ENCODE measurements at places on chromosomes 5 and 9.
A peak's percentile ranks its signal among the peaks of the same experiment; 100 is the strongest.

- DNase-seq: no peak
These were observed 16.7 kb upstream of the ZNF462 start for GRCh38 chr9:106846307-106846706.

DNA sequence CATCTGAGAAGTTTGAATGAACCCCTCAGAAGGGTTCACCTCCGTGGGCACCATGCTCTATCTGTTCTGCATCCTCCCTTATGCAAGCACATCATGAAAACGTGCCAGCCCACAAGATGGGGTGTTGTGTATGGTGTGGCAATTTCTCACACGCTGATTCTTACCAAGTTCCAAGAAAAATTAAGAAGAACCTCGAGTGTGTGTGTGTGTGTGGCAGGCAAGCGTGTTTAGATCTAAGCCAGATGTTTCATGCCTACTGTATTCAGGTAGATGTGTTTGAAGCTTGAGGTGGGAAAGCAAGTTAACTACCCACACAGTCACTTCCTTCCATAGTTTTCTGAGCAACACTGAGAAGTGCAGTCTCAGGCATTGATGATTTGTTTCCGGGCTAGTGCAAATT, 77.7 kb upstream of the GNA14 start:
- DNase-seq: no peak

DNA sequence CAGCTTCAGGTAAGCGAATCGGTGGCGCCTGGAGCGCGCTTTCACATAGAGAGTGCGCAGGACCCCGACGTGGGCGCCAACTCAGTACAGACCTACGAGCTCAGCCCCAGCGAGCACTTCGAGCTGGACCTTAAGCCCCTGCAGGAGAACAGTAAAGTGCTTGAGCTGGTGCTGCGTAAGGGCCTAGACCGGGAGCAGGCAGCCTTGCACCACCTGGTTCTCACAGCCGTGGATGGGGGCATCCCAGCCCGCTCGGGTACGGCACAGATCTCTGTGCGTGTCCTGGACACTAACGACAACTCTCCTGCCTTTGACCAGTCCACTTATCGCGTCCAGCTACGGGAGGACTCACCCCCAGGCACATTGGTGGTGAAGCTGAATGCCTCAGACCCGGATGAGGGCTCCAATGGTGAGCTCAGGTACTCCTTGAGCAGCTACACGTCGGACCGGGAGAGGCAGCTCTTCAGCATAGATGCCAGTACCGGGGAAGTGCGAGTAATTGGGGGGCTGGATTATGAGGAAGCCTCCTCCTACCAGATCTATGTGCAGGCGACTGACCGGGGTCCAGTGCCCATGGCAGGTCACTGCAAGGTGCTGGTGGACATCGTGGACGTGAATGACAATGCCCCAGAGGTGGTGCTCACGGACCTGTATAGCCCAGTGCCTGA, 1.1 kb downstream of the PCDHAC2 start:
- no peak for DNase-seq

DNA sequence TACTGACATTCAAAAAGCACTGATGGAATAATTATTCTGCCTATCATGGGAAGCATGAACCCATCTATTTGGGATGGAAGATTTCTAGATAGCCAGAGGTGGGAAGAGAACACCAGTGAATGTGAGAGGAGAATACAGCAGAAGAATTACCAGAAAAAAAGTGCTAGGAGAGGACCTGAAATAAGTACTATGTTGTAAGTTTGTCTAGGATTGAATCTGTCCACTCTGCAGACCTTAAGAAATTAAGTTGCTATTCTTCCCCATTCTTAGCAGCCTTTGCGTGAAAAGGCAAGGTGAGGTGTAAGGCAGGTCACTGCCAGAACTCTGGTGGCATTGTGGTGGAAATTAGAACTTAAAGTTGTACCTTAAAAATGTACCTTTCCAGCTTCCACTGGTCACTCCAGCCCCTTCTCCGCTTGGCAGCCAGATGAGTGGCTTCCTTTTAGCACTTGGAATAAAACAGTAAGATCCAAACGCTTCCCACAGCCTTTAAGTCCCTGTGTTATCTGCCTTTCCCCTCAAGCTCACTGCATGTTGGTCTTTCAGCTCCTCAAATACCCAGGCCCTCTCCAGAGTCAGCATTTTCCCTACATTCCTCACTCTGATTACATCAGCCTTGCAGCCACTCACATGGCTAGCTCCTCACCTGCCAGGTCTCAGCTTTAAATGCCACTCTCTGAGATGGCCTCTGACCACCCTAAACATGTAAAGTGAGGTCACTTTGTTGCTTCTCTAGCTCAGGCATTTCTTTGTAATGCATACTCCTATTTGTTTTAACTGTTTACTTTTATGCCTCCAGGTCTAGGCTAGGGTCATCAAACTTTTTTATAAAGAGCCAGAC, 253.0 kb downstream of the EPB41L4A start:
- DNase-seq: no peak

DNA sequence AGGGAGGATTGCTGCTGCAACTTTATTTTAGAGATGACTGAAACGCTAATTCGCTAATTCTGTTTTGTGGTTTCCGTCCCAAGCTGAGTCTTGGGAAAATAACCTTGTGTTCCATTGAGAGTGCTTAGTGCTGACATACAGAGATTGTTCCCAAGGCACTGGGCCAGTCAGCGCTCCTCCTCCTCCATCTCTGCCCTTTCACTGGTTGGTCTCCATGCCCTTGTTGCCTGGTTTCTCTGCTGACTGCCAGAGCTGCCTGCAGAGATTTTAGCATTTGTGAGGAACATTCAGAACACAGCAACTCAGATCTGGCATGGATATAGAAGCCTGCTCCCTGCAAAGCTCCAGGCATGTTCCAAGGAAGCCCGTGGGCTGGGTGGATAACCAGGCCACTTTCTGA, 126.0 kb upstream of the IRX2 start:
- DNase-seq: no peak

- no peak for DNase-seq
These were observed 41.4 kb upstream of the F2R start for GRCh38 chr5:76674330-76675066.

DNA sequence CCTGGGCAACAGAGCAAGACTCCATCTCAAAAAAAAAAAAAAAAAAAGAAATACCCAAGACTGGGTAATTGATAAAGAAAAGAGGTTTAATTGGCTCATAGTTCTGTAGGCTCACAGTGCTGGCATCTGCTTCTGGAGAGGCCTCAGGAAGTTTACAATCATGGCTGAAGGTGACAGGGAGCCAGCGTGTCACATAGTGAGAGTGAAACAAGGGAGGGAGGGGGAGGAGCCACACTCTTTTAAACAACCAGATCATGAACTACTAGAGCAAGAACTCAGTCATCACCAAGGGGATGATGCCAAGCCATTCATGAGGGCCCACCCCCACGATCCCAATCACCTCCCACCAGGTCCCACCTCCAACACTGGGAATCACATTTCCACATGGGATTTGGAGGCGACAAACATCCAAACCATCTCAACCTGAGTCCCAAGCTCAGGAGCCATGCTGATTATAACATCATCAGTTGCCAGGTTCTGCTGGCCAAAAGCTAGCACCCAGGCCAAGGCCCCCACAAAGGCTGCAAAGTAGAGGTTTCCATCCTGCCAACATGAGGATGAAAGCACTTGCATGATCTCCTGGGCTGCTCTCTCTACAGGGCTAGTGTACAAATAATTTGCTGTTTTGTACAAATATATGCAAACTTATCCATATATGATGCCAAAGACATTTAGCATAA, 15.3 kb downstream of the DENND1A start:
- DNase-seq: no peak

DNA sequence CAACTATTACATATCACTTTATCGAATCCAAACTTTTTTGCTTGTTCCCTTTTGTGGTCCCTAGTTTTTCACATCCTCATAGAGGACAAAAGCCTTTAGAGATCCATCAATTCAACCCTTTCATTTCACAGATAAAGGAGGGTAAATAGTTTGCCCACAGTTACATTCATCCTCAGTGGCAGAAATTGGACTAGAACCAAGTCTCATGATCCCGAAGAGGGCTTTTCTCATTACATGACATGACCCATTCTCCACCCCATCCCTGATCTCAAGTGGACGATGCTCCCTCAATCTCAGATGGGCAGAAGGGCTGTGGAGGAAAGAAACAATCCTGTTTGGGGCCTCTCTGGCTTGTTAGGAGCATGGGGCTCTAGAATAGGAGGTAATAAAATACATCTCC, 23.1 kb downstream of the TICAM2 start:
- no peak for DNase-seq

GRCh38 chr9:128203707-128204551, 750 bp downstream of the DNM1 start:
- DNase-seq: peak; percentile 90

GRCh38 chr9:4592295-4592694, 69.8 kb upstream of the PLPP6 start:
- DNase-seq: no peak

DNA sequence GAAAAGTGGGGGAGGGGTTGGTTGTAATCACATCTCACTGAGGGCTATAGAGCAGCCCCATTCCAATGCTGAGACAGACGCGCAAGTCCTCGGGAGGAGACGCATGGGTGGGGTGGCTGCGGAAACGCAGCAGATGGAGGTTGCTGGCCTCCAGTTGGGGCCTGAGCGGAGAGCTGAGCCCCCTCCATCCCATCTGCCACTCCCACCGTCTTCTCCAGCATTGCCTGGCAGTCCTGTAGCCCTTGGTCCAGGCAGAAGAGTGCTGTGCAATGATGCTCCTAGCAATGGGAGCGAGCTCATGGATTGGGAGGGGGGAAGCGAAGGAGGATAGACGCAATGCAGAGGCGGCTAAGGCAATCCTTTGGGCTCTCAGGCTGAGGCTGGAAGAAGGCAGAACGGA, 79.4 kb upstream of the GLRA1 start:
- DNase-seq: no peak
